ENCODE measurements at places on chromosomes 6 and 20.

GRCh38 chr6:27426045-27426620, 37.6 kb downstream of the ZNF391 start:
- no peak for DNase-seq

DNA sequence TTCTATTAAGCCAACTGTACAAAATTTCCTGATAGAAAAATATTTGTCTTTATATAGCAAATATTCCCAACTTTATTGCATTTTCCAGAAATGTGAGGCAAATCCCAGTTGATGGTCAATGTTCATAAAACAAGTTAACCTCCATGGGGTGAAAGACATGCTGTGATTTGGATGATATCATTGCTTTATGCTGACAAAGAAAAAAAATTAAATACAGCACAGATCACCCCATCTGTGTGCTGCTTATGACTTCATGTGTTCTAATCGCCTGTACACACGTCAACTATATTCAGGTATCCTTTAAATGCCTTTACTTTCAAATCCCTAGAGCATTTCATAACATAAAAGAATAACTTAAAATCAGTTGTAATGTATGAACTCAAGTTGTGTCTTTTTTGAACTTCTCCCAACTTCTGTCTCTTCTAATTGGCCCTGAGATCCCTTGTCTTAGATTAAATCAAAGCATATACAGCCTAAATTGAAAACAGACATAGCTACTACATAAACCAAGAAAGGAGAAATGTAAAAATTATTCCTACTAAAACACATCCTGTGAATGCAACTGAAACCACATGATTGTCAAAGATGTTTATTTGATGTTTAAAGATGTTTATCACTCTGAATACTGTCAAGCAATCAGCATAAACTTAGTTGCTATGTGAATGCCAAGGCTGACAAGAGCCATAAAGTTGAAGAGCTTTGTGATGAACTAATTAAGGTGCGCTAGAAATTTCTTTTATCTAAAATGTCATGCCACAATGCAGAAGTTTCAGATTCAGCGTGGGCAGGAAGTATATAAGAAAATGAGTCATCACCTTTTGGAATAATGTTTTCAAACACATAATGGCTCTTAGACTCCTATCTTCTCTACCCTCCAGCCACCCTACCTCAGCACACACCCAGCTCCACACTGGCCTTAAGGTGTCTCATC, 68.7 kb downstream of the FILIP1 start:
- no peak for DNase-seq

- no peak for DNase-seq
These were observed 123.3 kb upstream of the SLC2A12 start for GRCh38 chr6:134175532-134176263.

GRCh38 chr6:159758031-159759001, 3.5 kb upstream of the ACAT2 start:
- DNase-seq, result no peak

GRCh38 chr20:50312682-50313521, 122.3 kb downstream of the CEBPB start:
- peak; percentile 77 for DNase-seq

- DNase-seq, result no peak
These were observed 317.1 kb downstream of the ESR1 start for GRCh38 chr6:152124429-152125074.

- no peak for DNase-seq
These were observed 155.2 kb upstream of the UST start for GRCh38 chr6:148591656-148592055.

- no peak for DNase-seq
These were observed 388.0 kb downstream of the GJA1 start for GRCh38 chr6:121823437-121823851.

DNA sequence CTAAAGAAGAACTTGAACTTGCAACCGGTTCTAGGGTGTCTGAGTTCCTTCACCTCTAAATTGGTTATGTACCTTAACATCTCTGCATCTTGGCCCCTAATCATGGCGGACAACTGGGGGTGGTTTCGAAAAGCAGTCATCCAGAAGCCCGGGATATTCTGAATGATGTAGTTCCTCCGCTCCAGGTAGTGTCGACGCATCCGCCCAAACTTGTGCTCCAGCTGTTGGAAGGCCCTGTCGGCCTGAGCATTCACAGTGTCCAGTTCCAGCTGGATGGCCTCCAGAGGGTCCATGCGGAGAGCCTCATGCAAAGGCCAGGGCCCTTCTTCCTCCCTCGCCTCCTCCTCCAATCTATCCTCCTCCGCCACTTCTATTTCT, 887 bp downstream of the TSPYL1 start:
- no peak for DNase-seq

- DNase-seq, result no peak
These were observed 791.1 kb downstream of the MAFB start for GRCh38 chr20:39897781-39898466.

GRCh38 chr20:14832630-14833029, 495.2 kb upstream of the FLRT3 start:
- DNase-seq, result no peak

DNA sequence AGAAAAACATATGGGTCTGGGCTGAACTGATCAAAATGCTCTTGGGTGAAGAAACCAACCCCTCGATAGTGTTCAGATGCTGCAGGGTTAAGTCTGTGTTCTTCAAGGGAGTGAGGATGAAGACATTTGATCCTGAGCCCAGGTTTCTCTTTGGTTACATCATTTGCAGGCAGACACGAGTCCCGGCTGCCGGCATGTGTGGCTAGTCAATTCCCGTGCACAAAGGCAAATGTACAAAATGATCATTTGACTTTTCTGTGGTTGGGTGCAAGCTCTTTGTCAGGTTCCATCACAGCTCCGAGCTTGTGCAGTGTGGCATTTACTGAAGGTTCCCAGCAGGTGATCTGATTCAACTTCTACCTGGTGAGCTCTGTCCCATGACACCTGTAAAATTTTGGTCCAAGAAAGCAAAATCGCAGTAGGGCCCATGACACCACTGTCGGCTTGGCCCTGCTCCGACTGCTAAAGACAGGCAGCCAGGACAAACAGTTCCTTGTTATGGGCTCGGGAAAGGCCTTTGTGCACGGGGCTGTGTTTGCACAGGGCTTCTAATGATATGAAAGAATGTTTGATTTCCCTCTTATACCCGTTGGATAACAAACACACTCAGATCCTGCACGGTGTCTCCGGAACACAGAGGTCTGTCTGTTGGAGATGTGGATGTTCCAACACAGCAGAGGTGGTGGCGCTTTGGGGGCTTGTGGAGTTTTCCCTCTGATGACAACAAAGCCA, 46.9 kb downstream of the GJA10 start:
- DNase-seq, result no peak

GRCh38 chr6:137343241-137343640, 124.1 kb upstream of the IFNGR1 start:
- no peak for DNase-seq

GRCh38 chr6:15531973-15532372, 130.9 kb downstream of the DTNBP1 start:
- no peak for DNase-seq

DNA sequence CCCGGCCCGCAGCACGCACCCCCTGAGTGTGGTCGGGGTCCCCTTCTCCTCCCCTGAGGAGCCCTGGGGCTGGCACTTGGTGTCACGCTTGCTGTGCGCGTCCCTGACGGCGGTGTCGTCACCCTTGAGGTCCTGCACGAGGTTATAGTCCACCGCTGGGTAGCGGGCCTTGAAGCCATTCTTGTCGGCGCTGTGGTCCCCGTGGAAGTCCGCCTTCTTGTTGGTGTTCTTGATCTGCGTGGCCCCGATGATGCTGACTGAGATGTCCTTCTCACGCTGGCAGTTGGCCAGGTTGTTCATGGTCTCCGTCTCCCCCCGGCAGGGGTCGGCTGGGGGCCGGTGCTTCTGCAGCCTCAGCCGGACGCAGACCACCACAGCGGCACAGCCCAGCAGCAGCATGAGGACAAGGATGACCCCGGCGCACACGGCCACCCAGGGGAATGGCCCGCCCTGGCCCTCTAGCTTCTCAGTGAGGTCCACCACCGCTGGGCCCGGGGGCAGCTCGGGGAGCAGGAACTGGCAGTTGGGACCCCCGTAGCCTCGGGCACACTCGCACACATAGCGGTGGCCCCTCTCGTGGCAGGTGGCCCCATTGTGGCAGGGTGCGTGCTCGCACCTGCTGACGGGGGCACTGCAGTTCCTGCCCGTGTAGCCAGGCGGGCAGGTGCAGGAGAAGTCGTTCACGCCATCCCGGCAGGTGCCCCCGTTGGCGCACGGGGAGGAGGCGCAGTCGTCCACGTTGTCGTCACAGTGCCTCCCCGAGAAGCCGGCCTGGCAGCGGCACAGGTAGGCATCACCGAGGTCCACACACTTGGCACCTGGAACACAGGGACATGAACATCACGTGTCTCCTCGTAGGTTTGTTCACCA, 7.4 kb downstream of the DLL1 start:
- no peak for DNase-seq

DNA sequence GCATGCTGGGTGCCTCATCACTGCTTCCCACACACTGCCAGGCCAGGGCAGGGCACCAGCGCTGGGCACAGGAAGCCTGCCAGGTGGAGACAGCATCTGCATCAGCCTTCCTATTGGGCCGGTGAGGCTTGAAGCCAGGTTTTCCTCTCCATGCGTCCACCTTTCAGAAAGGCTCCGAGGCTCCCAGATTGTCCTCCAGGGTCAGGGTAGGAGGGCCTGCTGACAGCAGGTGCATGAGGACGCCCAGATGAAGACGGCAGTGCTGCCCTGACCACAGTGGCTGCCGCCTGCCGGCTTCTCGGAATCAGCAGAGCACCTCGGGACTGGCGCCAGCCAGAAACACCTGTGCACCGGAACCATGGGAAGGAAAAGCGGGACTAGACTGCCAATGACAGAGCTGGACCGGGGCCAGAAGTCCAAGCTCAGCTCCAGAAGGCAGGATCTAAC, 170.5 kb upstream of the CST7 start:
- no peak for DNase-seq

DNA sequence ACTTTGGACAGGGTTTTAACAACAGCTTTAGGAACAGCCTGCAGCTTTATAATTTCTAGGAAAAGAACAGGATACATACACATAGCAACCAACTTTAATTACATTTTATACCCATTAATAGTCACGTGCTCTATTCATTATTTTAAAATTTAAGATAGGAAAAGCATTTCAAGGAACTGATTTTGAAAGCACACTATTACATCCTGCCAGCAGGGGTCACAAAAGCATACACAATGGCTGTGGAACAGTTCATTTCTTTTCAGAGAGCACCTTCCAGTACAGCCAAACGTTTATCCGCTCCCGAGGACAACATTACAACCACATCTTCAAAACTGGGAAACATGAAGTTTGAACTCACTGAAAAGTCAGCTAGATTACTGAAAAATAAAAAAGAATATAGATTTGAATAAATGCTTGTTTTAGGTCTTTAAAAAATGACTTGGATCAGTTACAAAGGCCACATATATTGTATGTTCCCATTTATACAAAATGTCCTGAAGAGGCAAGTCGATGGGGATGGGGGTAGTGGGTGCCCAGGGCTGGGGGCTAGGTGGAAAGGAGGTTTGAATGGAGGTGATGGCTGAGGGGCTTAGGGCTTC, 104.6 kb upstream of the EXOC2 start:
- peak; percentile 43 for DNase-seq

GRCh38 chr20:32514760-32515159, 70.4 kb downstream of the NOL4L start:
- DNase-seq, result no peak

DNA sequence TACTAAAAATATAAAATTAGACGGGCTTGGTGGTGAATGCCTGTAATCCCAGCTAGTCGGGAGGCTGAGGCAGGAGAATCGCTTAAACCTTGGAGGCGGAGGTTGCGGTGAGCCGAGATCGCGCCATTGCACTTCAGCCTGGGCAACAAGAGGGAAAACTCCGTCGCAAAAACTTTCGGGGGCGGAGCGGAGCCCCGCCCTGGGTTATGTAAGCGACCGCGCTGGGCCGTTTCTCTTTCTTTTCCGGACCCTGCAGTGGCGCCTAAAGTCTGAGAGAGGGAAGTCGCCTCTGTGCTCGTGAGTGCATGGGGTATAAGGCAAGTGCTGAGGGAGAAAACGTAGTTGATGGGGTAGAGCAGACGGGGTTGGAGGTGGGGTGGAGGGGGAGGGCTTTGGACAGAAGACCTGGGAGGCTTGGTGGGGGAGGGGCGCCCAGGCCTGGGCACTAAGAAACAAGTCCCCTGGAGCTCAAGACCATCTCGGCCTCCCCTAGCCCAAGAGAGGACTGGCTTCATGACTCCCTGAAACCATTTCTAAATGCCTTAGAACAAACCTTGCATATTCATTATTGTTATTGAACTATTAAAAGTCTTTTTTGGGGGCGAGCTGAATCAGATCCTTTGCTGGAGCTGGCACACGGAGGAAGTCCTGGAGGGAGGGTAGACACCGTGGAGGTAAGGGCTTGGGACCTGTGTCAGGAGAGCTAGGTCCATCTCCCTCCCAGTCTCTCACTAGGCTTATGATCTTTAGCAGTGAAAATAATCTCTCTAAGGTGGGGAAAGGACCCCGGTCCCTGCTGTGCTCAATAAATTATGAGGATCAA, 2.7 kb upstream of the MICA start:
- DNase-seq, result peak; percentile 51

GRCh38 chr6:164690702-164691500, 618.5 kb downstream of the C6orf118 start:
- DNase-seq, result no peak

- no peak for DNase-seq
These were observed 648.8 kb downstream of the QKI start for GRCh38 chr6:164063346-164063745.

GRCh38 chr6:2799936-2800527, 34.8 kb downstream of the WRNIP1 start:
- no peak for DNase-seq

- no peak for DNase-seq
These were observed 17.5 kb downstream of the CTCFL start for GRCh38 chr20:57507477-57507876.

GRCh38 chr20:54502179-54502578, 26.8 kb downstream of the DOK5 start:
- no peak for DNase-seq

GRCh38 chr20:44598423-44599305, 16.3 kb downstream of the PKIG start:
- DNase-seq, result no peak

Measured in forelimb muscle (tissue), 1 donor.